ENCODE measurements at places on chromosomes 1 and 21.

DNA sequence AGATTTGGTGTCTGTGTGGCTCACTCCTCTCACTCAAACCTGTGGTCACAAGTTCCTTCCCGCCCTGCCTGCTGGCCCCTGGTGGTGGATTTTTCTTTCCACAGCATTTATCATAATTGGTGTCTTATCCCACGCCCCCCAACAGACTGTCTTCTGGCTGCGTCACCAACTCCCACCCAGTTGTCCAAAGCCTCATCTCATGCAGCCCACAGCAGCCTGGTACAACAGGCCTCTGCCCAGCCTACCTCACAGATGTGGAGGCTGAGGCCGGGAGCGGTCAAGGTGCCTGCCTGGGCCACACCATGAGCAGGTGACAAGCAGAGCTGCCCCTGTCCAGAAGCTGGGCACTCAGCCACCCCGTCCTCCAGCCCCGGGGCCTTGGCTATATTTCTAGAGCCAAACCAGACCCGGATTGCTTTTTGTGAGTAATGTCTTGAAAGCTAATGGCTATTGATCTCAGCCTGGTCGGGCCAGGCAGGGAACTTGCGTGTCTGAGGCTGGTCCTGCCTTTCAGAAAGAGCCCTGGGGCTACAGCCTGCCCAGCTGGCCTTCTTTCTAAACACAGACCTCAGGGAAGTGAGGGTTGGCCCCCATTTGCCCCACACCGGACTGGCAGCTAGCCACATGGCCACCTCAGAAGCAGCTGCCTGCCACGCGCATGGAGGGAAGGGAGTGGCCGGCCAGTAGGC, 2.6 kb downstream of the KCNAB2 start:
- DNase-seq: no peak

- peak; percentile 93 for DNase-seq
These were observed 66.3 kb downstream of the CD58 start for GRCh38 chr1:116504308-116505156.

- DNase-seq: no peak
These were observed 169.5 kb upstream of the DPYD start for GRCh38 chr1:98090351-98090750.

DNA sequence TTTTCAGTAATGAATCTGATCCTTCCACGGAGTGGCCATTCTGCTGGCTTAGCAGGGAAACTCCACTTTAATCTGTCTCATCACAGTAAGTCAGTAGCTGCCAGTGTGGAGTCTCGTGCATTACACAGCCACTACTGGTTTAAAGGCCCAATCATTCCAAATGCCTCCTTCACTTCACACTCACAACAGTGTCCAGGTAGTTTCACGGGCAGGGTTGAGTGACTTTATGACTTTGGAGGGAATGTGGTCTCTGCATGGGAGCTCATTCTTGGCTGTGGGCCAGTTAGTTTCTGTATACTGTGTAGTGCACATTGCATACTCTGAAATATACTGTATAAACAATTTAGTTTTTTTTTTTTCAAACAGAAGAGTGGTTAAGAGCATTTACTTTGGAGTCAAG, 34.6 kb upstream of the C1orf87 start:
- no peak for DNase-seq

- no peak for DNase-seq
These were observed 7.8 kb downstream of the PIK3CD start for GRCh38 chr1:9659328-9659727.

GRCh38 chr1:17274186-17275170, 25.6 kb downstream of the PADI3 start:
- peak; percentile 16 for DNase-seq

DNA sequence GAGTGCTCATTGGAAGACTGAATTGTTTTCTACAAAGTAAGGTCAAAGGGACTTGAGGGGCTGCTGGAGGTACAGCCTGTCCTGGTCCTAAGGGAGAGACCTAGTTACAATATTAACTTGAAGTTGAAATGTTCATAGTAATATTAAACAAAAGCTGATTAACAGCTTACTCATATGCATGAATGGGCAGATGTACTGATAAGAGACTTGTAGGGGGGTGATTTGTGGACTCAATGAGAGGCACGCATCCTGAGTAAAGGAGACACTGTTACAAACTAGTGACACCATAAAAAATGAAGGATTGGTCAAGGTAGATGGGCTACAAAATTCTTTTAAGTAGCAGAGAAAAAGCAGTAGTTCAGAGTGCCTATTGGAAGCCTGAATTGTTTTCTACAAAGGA, 2.7 kb downstream of the HSD11B1 start:
- DNase-seq: no peak

GRCh38 chr1:178528228-178528952, 15.5 kb downstream of the TEX35 start:
- no peak for DNase-seq

GRCh38 chr1:1399872-1400575, 889 bp upstream of the CCNL2 start:
- no peak for DNase-seq

DNA sequence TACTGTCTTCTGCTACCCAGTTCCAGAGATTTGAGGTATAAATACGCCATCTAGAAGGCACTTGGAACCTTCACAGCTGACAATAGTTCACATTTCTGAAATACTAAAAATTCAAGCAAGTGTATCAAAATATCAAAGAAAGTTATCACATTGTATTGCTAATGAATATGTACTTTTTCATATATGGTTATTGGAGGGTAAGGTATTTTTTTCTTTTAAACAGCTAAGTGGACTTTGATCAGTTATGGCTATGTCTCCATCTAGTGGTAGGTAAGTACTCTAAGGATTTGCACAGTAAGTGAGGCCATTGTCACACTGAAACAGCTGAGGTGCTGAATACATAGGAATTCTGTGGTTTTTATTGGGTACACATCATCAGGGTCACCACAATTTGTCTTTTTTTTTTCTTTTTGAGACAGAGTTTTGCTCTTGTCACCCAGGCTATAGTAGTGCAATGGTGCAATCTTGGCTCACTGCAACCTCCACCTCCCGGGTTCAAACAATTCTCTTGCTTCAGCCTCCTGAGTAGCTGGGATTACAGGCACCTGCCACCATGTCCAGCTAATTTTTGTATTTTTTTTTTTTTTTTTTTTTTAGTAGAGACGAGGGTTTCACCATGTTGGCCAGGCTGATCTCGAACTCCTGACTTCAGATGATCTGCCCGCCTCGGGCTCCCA, 49.1 kb upstream of the CR2 start:
- peak; percentile 48 for DNase-seq

DNA sequence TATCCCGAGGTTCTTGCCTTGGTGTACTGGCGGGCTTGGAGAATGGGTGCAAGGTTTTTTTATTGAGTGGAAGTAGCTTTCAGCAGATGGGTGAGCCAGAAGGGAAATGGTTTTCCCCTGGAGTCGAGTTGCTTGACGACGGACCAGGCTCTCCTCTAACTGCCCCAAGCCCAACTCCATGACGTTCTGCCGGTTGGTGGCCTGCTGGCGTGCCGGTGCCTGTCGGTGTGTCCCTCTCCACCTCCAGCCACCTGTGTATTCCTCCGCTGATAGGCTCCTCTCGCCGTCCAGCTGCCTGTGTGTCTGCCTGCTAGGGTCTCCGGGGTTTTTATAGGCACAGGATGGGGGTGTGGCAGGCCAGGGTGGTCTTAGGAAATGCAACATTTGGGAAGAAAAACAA, 34.3 kb upstream of the PTGFRN start:
- no peak for DNase-seq

GRCh38 chr1:47993416-47993740, 3.8 kb downstream of the TRABD2B start:
- no peak for DNase-seq

DNA sequence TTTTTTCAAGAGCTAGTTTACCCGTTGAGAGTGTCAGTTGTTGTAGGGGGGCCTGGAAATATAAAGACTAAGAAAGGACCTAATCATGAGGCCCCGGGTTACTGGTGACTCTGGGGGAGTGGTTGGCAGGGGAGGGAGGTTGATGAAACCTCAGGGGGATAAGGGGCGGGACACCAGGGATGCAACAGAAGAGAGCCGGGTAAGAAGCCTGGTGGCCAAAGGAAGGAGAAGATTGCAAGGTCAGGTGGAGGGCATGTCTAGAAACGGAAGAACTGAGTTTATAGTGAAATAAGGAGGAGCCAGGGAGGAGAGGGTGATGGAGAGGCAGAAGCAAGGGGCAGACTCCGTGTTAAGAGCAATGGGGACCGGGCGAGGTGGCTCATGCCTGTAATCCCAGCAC, 12.5 kb upstream of the SPOCD1 start:
- no peak for DNase-seq

- no peak for DNase-seq
These were observed 132.6 kb downstream of the NTPCR start for GRCh38 chr1:233082778-233083550.

DNA sequence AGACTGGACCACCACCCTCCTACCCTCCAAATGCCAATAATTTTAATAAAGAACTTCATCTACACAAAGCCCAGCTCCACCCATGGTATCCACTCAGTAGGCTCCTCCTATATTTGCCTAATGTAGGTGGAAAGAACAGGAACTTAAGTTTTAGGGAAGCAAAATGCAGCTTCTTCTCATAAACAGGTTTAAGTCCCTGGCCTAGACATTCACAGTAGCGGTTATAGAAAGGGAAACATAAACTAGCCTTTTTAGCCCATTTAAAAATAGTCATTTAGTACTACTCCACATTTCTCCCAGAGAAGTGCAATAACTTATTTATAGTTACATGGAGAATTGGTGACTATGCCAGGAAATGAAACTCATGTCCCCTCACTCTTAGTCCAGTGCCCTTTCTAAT, 56.6 kb upstream of the CPLANE2 start:
- DNase-seq: no peak

DNA sequence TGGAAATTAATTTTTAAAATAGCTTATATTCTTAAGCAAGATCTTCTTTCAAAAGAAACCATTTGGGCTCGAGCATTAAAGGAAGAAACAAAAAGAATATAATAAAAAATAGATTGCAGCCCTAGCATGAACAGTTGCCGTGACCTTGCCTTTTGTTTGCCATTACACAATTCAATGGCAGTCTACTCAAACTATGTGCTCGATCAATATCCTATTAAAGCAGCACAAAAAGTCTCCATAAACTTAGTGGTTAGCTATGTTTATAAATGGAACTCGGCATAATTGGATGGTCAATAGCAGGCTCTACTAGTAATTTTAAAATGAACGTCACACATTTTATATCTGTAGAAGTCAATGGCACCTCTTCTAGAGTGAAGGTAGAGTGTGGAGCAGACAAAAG, 256.5 kb downstream of the NFIA start:
- no peak for DNase-seq

GRCh38 chr1:228277491-228278431, 69.9 kb downstream of the OBSCN start:
- no peak for DNase-seq

GRCh38 chr21:33011462-33011861, 14.3 kb upstream of the OLIG2 start:
- peak; percentile 3 for DNase-seq

Measured in CD4-positive, alpha-beta T cell treated with Interleukin-15 for 4 hours (primary cell).